ENCODE measurements at places on chromosomes 12 and 14.

DNA sequence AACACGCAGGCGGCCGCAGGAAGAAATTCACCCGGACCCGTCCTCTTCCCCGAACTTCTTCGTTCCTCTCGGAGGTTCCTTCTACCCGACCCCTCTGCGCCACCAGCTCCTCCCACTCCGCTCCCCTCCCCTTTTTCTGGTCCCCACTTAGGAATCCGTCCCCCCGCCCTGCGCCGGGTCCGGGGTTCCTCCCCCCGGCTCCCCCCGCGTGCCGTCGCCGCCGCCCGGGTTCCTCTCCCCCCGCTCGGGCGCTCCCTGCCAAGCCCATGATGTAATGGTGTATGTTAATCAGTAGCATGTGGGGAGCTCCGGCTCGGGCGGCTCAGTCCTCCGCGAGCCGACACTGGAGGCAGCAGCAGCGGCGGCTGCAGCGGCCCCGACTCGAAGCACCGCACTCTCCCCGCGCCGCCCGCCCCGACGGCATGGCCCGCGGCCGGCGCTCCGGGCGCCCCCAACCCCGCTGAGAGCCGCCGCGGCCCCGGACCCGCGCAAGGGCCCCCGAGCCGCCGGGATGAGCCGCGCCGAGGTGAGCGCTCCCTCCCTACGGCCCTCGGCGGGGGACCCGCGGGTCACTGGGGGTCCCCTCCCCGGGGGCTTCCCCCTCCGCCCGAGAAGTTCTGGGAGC, 1.0 kb upstream of the SAMD4A start:
- peak; percentile 53 for DNase-seq

GRCh38 chr12:43210485-43211192, 341.4 kb downstream of the ADAMTS20 start:
- no peak for DNase-seq

- DNase-seq = no peak
Measured at GRCh38 chr14:96848011-96848410, 50.8 kb downstream of the VRK1 start.

DNA sequence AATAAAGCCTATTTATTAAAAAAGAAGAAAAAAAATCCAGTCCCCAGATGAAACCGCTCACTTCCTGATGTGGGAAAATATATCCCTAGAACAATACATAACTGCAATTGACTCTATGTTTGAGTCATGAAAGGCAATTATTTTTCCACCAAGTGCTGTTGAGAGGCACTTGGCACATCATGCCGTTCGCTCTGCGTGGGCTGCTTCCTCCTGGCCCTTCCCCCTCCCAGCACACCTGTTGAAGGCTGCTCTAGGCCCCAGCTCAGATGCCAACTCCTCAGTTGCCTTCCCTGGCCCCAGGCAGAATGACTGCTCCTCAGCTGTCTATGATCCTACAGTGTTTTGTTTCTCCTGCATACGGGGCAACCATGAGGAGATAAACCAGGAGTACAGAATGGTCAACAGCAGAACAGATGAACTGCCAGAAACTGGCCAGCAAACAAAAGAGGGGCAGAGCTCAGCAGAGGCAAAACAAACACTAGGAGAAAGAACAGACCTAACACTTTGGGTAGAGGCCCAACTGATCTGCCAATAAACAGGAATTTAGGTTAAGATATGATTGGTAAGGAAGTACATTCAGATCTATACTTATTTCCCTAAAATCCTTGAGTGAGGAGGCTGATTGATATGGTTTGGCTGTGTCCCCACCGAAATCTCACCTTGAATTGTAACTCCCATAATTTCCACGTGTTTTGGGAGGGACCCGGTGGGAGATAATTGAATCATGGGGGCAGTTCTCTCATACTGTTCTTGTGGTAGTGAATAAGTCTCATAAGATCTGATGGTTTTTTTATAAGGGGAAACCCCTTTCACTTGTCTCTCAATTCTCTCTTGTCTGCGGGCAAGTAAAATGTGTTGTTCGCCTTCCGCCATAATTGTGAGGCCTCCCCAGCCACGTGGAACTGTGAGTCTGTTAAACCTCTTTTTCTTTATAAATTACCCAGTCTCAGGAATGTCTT, 58.6 kb downstream of the SLC38A1 start:
- DNase-seq = peak; percentile 25

- DNase-seq = no peak
Measured at GRCh38 chr12:93766796-93767523, 89.8 kb downstream of the CRADD start.

- DNase-seq = no peak
Measured at GRCh38 chr12:128543971-128544370, 277.0 kb downstream of the TMEM132C start.

GRCh38 chr12:21169878-21170472, 39.0 kb downstream of the SLCO1B1 start:
- no peak for DNase-seq

DNA sequence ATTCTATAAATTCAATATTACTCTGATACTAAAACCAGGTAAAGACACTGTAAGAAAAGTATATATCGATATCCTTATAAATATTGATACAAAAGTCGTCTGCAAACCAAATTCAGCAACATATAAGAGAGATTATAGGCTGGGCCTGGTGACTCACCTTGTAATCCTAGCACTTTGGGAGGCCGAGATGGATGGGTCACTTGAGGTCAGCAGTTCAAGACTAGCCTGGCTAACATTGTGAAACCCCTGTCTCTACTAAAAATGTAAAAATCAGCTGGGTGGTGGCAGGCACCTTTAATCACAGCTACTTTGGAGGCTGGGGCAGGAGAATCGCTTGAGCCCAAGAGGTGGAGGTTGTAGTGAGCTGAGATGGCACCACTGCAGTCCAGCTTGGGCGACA, 13.5 kb upstream of the TUBA1C start:
- DNase-seq = no peak

DNA sequence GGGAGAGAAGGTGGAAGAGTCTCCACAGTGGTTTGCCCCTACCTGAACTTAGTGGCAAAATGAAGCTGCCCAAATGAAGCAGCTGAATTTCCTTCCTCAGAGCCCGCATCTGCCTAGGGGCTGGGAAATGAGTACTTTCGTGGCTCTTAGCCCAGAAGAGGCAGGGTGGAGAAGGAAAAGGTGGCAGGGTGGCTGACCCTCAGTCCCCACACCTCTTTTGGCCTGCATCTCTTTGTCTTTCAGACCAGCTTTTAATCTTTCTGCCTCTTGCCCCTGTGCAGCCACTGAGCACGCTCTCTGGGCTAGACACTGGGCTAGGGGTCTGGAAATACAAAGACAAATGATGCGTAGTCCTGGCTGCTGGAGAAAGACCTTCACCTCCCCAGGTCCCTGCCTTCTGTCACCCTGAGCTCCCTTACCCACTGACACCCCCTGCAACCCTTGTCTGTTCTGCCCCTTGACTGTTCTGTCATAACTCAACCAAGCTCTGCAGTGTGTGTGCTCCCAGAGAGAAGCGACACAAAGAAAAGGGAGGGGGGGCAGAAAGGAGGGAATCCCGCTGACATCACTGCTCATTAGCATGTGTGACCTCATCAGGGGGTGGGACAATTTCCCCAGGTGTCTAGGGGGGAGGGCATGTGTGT, 371 bp upstream of the REM2 start:
- DNase-seq = no peak

DNA sequence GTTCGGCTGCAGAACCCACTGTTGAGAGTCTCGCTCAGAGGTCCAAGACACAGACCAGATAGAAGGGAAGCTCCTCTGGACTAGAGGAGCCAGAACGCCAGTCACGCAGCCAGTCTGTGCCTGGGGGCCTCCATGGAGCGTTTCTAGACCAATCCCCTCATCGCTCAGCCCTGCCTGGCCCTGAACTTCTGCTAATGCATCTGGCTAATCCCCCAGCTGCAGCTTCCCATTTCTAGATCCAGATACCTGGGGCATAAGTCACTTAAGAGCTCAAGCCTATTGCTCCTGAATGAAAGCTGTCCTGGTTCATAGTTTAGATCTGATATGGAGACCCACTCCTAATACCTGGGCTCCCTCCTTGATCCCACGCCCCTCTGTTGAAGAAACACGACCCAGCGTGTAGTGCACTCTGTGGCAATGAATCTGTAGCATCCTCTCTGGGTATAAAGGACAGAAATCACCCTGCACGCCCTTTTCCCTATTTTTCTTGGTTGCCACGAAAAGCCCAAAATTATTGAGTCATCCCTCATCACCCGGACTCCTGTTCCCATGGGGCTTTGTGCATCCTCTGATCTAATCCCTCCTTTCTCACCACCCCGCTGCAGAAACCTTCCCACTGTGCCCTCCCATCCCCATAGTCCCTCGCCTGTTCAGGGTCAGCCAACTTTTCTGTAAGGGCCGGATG, 341.6 kb upstream of the FKBP4 start:
- no peak for DNase-seq

- DNase-seq = no peak
Measured at GRCh38 chr14:55243813-55244212, 27.4 kb upstream of the FBXO34 start.

DNA sequence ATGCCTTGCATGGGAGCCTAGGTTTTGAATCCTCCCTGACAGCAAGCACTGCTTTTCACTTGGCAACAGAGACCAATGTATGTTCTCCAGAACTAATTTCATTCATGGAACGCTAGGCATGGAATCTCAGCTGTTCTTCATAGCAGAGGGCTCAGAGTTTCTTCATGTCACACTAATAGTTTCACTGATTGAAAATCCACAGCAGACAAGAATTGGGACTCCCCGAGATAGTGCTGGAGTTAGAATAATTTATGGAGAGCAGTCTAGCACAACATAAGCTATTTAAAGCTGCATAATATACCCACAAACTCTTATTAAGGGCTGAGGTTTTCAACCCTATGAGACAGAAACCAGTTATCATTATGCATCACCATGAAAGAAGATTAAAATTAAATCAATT, 342.5 kb downstream of the TMEM132D start:
- DNase-seq = no peak

GRCh38 chr14:41355866-41356265, 250.8 kb upstream of the LRFN5 start:
- no peak for DNase-seq

- no peak for DNase-seq
Measured at GRCh38 chr14:55088356-55088755, 36.9 kb downstream of the MAPK1IP1L start.

DNA sequence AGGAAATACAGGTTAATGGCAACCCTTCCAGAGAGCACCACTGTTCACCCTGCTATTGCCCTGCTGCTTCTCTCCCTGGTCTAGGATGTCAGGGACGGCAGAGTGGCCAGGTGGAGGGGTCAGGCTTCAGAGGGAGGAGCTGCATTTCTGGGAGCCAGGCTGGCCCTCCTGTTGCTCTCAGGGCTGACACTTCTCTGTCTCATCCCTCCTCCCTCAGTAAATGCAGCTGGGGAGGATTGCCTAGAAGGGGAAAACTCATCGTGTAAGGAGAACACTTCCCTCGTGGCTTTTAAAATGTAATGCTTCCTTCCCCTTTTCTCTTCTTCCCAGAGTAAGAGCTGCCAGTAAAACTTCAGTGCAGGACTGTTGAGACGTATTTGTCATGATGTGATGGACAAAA, 20.8 kb downstream of the SUSD6 start:
- no peak for DNase-seq

DNA sequence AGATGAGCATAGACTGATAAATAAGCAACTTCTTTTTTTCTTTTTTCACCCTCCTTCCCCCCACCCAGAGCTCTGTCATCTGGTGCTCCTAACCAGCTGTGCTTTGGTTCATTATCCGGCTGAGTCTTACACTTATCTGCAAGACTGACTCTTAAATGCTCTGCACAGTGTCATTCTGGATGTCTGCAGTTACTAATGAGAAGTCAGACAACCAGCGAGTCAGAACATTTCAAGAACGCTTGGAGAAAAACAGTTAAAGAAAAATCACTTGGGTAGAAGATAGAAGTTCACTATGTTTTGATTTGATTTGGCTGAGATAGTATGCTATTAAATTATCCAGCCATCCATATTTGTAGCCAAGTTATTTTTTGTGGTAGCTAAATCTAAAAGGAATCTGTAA, 328.9 kb upstream of the PRICKLE1 start:
- no peak for DNase-seq

DNA sequence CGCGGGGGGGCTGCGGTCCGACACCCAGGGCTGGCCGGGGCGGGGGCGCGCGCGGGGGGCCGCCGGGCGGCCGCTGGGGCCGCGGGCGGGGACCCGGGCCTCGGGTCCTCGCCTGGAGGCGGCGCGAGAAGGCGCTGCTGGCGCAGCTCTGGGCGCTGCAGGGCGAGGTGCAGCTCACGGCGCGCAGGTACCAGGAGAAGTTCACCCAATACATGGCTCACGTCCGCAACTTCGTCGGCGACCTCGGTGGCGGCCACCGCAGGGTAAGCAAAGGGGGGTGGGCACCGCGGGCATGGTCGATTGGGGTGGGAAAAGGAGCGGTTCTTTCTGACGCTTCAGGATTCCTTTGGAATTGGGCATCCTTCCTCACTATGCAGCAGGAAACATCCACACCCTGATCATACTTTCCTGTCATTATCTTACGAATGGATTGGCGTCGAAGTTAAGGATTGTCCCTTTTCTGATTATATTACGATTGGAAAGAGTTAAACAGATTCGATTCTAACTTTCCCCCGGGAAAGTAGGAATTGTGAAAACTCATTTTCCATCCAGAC, 798 bp downstream of the PDZRN4 start:
- DNase-seq = no peak

- DNase-seq = no peak
Measured at GRCh38 chr14:58401587-58401986, 5.9 kb downstream of the TOMM20L start.

DNA sequence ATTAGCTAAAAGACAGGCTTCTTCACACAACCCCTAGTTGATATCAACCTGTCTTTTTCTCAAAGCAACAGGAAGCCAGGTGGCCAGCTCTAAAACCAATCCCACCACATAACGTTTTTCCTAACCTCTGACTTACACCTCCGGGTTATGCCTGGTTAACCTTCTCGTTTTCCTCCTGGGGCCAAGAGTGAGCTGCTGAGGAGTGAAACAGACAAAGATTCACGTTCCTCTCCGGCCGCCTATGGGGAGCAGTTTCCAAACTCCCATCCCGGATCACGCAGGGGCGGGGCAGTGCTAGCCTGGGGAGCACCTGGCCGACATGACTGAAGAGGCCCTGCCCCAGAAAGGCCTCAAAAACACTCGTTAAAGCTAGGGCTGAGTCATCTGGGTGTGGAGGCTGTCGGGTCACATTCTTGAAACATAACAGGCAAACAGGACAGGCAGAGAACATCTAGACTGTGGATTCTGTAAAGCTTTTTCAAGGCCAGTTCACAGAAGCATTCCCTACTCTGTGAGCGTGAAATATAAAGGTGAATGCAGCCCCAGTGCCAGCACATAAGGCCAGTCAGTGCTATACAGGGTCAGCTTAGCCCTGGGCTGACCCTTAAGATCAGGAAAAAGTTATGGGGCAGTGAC, 25.9 kb upstream of the LGALS3 start:
- DNase-seq = peak; percentile 44

- DNase-seq = no peak
Measured at GRCh38 chr14:28052251-28052650, 714.3 kb upstream of the FOXG1 start.

GRCh38 chr12:107221913-107222312, 128.6 kb upstream of the CRY1 start:
- no peak for DNase-seq

DNA sequence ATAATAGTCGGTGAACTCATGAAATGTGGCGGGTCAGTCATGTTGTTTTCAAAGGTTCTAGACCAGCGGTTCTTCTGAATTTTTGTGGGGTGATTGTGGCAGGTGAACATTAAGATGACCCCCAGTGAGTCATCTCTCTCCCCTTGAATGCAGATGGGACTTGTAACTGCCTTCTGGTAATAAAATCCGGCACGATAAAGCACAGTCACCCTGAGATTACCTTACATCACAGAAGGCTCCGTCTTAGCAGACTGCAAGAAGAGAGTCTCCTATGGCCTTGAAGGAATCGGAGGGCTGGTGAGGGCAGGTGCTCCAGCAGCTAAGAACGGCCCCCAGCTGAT, 189.6 kb downstream of the FOXN3 start:
- DNase-seq = no peak

- DNase-seq = no peak
Measured at GRCh38 chr14:55739967-55740648, 160.1 kb downstream of the KTN1 start.

All from activated CD4-positive, CD25-positive, alpha-beta regulatory T cell (primary cell).